ENCODE measurements at places on chromosomes 7 and 10.

GRCh38 chr10:30594077-30594476 is 35.5 kb downstream of the LYZL2 start:
- no peak for DNase-seq

GRCh38 chr10:98316170-98316569 is 48.2 kb upstream of the LOXL4 start:
- DNase-seq = no peak

DNA sequence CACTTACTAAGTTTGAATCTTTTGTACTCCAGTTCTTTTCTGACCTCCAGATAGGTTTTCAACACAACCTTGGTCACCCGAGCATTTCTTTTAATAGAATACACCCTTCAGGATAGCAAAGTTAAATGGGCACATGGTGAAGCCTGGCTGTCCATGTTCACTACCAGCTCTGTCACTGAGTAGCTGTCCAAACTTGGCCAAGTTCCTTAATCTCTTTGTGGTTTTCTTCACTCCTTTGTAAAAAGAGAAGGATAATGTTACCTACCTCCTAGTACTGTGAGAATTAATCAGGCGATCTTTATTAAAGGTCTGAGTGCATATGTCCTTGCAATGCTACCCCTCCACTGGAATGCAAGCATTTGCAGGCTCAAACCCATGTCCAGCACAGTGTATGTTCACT is 128.1 kb upstream of the PTPRZ1 start:
- DNase-seq = no peak

- DNase-seq = no peak
Measured at GRCh38 chr10:126392469-126392868, 4.2 kb upstream of the ADAM12 start.

GRCh38 chr10:123069246-123069986 is 60.6 kb downstream of the ACADSB start:
- DNase-seq = no peak

- no peak for DNase-seq
Measured at GRCh38 chr7:70512144-70512543, 619.8 kb upstream of the GALNT17 start.

DNA sequence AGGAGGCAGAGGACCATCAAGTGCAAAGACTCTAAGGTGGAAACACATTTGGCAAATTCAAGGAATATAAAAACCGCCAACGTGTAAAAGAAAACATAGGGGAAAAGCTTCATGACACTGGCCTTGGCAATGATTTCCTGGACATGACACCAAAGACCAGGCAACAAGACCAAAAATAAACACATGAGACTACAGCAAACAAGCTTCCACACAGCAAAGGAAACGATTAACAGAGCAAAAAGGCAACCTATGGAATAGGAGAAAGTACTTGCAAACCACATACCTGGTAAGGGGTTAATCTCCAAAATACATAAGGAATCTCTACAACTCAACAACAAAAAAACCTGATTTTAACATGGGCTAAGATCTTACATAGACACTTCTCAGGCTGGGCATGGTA is 3.5 kb downstream of the GSTO1 start:
- DNase-seq = no peak

DNA sequence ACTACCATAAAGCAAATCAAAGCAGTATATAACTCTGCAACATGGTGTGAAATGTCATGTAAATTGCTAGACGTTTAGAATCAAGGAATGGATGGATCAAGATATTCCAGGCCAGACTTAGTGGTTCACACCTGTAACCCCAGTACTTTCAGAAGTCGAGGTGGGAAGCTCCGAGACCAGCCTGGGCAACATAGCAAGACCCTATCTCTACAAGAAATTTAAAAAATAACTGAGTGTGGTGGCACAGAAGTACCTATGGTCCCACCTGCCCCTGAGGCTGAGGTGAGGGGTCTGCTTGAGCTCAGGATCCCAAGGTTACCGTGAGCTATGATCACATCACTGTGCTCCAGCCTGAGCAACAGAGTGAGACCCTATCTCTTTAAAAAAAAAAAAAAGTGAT is 2.8 kb upstream of the EZH2 start:
- no peak for DNase-seq

- DNase-seq = no peak
Measured at GRCh38 chr10:4885162-4885561, 59.2 kb downstream of the AKR1E2 start.

- DNase-seq = no peak
Measured at GRCh38 chr10:128087146-128087883, 38.9 kb downstream of the MKI67 start.

DNA sequence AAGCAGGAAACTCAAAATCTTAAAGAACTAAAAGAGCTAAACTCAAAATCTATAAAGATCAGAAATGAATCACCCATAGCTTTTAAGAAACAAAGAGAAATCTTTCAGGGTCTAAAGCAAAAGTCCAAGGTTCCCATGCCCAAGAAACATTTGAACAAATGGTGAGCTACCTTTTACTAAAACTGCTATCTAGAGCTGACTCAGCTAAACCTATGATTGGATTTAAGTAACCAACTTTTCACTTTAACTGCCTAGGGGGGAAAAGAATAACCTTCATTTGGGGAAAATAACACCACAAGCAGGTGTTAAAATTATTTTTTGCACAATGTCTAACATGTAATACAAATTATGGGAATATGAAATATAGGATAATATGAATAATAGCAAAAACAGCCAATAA is 328.4 kb downstream of the PHF14 start:
- no peak for DNase-seq

DNA sequence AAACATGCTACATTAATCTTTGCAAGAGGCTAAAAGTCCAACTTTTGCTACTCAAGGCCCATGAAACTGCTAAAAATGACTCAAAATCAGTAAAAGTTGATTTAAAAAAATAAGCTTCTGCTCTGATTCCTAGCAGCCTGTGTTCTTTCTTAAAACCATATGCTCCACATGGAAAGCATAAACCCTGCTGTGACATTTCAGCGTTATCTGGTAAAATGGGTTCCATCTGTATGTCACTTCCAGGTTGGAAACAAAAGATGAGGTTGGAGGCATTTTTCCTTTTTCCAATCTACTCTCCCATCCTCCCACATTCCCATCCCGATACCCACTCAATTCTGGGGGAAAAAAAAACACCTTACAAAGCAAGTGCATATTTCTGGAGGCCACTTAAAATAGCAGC is 439.5 kb downstream of the NEBL start:
- DNase-seq = no peak
